ENCODE measurements at places on chromosomes 1 and 21.

- no peak for DNase-seq
Measured at GRCh38 chr1:232980986-232981560, 30.7 kb downstream of the NTPCR start.

DNA sequence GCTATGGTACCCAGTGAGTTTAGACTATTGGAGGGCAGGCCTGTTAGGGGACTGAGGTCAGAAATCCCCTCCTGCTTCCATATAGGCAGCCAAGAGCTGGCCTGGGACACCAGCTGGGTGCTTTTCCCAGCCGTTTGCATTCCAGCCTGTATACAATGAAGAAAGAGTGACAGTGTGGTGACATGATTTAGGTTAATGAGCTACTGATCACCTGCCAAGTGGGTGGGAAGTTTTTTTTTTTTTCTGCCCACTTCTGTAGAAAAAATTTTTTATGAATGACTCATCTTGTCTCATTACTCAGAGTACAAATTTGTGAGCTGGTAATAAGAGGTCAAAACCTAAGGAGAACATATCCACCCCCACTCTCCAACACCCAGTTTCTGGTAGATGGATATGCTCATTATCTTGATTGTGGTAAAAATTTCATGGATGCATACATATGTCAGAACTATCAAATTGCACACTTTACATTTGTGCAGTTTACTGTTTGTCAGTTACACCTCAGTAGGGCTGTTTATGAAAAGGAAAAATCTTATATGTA, 16.4 kb upstream of the CGN start:
- DNase-seq = no peak

- DNase-seq = no peak
Measured at GRCh38 chr1:81513796-81514354, 286.9 kb upstream of the ADGRL2 start.

DNA sequence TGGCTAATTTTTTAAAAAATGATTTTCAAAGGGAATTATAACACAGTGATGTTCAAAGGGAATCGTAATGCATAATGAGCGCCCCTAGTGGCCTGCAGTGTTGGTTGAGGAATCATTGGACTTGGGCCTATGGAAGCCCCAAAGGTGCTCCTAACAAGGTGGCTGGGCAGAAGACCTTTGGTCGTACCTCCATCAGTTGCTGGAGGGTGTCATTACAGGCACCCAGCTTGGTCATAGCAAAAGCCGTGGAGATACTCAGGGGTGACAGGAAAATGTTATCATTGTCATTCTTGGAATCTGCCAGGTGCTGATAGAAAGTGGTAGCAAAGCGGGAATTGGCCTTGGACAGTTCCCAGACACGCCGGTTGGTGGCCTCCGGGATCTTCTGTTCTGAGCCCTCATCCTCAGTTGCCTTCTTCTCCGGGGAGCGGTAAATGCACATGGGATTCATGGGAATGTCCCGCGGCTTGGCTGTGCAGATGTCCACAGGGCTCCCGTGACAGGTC, 2.7 kb downstream of the SERPINC1 start:
- peak; percentile 80 for DNase-seq

DNA sequence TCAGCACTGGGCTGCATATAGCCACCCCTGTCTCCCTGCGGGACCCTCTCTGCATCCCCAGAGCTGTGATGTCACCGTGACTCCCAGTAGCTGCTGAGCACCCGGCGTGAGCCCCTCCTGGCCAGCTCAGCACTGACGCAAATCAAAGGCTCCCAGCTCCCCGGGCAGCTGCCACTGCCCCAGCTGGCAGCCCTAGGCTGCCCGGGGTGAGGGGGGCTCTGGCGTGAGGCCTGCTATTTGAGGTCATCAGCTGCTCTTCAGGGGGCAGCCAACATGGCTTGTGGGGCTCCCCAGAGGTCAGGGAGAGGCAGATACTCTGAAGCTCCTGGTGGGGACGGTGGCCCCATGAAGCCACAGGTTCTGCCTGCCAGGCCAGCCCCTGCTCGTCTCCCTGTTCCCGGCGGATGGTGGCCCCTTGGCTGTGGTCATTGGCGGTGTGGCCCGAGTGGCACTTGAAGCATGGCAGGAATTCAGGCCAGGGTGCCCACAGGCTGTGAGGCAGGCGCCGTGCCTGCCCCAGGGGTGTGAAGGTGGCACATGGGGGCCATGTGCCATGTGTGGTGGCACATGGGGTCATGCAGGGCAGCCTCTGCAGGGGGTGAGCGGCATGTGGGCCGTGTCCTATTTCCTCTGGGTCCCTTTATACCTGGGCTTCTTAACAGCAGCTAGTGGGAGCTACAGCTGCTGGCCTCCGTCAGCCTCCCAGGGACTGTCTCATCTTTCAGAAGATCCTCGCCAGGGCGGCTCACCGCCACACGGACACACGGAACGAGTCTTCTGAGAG, 85.4 kb downstream of the SIK1 start:
- DNase-seq = no peak

- DNase-seq = no peak
Measured at GRCh38 chr1:113456967-113457366, 66.7 kb downstream of the MAGI3 start.

DNA sequence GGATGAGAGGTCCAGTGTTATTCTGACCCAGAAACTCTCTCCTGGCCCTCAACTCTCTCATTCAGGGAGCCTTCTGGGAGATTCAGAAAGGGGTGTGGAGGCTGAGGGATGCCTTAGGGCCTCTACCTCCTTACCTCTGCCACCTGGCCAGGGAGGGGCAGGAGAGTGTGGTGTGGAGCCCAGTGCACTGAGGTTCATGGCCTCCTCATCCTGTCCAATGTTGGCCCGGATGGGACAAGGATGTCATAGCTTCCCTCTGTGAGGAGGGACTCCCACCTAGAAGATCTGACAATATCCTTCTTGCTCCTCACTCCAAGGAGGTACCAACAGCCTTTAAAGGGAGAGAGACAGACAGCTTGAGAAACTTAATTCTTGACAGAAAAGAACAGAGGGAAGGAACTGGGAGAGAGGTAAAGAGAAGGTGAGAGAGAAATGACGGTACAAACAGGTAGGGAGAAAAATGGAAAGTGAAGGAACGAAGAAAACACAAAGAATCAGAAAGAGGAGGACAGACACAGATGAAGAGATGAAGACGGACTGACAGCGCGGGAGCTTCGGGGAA, 779 bp downstream of the BEND5 start:
- DNase-seq = no peak

GRCh38 chr1:39167632-39168209, 36.8 kb upstream of the MACF1 start:
- no peak for DNase-seq

- DNase-seq = no peak
Measured at GRCh38 chr1:87723193-87723592, 394.5 kb downstream of the LMO4 start.

- no peak for DNase-seq
Measured at GRCh38 chr1:88357729-88358128, 326.3 kb upstream of the PKN2 start.

DNA sequence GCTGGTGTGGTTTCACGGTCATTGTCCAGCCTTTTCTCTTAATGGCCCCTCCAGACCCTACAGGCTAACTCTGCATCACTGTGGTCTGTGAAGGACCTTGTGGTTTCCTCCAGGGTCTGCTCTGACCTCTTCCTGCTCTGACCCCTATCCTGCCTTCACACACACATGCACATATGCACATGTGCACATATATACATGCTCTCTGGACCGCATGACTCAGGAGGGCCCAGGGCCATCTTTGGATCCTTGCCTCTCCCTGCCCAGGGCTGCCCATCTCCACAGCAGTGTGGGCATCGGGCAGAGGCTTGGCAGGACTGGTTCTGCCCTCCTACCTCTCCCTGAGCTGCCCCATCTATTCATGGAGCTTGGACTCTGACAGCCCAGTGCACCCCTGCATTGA, 510.9 kb downstream of the PTPRU start:
- no peak for DNase-seq

GRCh38 chr21:38500073-38500472, 1.8 kb upstream of the ERG start:
- DNase-seq = no peak

GRCh38 chr1:64487061-64487460, 17.1 kb downstream of the CACHD1 start:
- no peak for DNase-seq

DNA sequence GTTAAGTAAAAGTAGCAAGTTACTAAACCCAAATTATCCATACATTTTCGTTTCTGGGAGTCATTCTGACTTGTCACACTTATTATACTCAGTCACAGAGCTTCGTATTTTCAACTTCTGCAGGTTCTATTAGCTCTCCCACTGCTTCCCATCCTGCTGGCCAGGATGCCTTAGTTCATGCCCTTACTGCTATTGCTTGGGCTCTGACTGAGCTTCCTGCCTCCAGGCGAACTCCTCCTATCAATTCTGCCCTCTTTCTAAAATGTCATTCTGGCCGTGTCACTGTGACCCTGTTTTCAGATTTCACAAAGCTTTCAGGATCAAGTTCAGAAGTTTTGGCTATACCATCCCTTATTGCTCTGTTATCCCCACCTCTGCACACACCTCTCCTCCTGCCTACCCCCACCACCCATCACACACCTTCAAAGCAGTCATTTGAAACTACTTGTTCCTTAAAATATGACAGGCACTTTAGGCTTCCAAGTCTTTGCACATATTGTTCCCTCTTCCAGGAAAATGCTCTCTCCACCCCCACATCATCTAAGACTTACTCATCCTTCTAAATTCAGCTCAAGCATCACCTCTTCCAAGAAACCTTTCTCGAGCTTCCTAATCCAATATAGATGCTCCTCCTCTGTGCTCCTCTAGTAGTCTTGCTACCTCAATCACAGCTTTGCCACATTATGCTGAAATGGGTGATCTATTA, 278.0 kb downstream of the BRINP2 start:
- no peak for DNase-seq

GRCh38 chr1:56477164-56478111, 101.9 kb downstream of the PLPP3 start:
- no peak for DNase-seq

GRCh38 chr21:20971296-20971921, 26.8 kb upstream of the NCAM2 start:
- DNase-seq = peak; percentile 90

DNA sequence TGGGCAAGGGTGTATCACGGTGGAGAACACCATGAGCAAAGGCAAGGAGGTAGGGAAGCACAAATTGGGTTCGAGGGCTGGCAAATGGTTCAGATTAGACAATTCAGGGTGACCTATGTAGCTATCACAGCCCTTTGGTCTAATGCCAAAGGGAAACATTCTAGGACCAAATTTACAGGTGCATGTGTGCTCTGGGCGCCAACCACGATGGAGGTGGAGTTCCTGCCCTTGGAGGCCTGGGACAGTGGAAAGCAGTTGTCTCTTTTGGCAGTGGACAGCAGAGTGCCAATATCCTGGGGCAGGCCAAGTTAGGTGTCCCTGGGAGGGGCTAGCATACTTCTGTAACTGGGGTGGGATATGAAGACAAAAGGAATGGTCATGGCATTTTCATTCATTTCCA, 40.1 kb downstream of the IGFN1 start:
- DNase-seq = no peak

- DNase-seq = no peak
Measured at GRCh38 chr1:158864595-158864994, 33.4 kb downstream of the MNDA start.

DNA sequence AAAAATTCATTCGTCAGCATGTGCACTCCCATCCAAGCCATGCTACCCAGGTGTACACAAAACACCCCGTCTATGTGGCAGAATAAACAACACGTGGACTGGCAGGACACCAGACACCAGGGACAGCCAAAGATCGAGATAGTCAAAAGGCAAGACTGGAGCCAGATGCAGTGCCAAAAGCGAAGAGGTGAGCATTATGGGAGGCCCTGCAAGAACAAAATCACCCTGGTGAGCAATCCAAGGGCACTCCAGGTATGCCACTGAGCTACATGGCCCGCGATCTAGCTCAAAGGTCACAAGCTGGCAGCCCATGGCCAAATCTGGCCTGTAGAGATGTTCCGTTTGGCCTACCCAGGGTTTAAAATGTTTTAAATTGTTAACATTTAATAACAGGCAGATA, 33.7 kb downstream of the PLPP3 start:
- DNase-seq = no peak

GRCh38 chr1:162502928-162503327, 5.3 kb downstream of the UHMK1 start:
- no peak for DNase-seq

GRCh38 chr1:60874718-60875117, 207.6 kb upstream of the NFIA start:
- no peak for DNase-seq

DNA sequence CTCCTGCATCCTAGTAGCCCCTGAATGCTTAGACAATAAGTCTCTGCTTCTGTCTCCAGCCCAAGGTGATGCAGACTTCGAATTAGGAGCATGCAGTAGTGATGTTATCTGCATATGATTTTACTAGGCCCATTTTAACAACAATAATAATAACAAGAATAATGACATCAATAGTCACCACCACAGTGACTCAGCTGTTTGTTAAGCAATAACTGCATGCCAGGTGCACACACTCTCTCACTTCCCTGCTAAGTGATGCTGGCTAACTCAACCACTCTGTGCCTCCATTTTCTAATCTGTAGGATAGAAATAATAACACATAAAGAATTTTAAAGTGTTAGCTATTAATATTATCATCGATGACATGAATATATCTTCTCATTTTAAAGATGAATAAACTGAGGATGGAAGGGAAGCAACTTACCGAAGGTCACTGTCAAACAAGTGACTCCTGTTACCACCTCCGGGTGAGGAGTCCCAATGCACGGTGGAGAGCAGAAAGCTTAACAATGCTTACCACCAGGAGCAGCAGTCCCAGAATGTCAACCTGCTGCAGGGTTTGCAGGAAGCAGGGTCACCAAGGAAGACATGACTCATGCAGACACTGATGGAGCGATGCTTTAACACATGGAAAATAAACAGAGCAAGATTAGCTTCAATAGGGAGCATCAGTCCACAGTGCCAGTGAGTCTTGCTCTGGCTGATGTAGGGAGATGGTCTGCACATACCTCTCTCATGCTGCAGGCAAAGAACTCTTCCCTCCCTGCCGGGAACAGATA, 290.2 kb downstream of the SPATA17 start:
- DNase-seq = no peak

GRCh38 chr1:160354388-160354985, 11.3 kb downstream of the NCSTN start:
- DNase-seq = peak; percentile 69

DNA sequence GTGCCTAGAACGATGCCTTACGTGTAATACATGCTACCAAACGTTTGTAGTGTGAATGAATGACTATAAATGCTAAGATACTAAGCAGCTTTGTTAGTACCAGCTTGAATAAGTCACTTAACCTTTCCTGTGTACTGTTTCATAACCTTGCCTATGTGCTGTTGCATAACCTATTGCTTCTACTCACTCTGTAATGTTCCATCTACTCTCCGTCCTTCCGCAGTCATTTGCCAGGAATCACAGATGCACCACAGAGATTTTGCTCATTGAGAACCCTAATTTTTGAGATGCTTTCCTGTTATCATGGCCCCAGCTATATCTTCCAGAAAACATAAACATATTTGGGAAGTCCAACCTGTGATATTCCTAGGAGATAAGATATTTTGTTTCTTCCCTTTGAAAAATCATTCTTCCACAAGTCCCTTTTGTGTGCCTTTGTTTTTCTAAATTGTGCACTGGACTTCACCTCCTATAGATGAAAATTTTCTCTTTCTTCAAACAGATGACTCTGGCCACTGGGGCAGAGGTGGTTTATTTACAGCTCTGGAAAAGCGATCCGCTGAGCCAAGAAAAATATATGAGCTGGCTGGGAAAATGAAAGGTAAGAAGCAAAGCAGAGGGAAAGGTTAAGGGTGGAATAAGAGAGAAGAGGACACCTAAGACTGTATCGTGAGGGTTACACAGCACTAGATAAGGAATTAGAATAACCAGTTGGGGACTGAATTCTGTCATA, 44.8 kb downstream of the CHD1L start:
- no peak for DNase-seq
